Thoracic aorta (tissue), 2 donors: ENCODE measurements at places on chromosomes 4 and X.

DNA sequence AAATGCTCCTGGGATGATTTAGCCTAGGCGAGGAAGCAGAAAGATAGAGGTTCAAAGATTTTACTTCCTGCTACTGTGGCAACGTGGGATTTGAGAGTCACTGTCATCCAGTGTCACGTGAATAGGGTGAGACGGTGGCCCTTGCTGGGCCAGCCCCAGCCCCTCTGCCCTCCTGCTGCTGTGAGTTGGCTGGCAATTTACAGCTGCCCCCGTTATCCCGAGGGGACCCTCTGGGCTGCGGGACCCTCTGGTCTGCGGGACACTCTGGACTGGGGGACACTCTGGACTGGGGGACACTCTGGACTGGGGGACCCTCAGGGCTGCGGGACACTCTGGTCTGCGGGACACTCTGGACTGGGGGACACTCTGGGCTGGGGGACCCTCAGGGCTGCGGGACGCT, 765.4 kb downstream of the TRIML1 start:
- DNase-seq, result no peak

GRCh38 chr4:144495944-144496343, 150.0 kb upstream of the HHIP start:
- DNase-seq, result no peak

GRCh38 chr4:153773236-153773690, 13.4 kb upstream of the RNF175 start:
- DNase-seq, result no peak

GRCh38 chr4:38859501-38859900, 2.9 kb upstream of the TLR6 start:
- DNase-seq, result no peak

- no peak for DNase-seq
These were observed 76.3 kb downstream of the SOWAHB start for GRCh38 chr4:76821641-76822040.

GRCh38 chrX:40617566-40617965, 5.7 kb upstream of the MPC1L start:
- DNase-seq, result no peak

GRCh38 chrX:107742700-107743191, 32.8 kb downstream of the TSC22D3 start:
- no peak for DNase-seq

- DNase-seq, result no peak
These were observed 442.7 kb upstream of the FRG1 start for GRCh38 chr4:189497996-189498395.

DNA sequence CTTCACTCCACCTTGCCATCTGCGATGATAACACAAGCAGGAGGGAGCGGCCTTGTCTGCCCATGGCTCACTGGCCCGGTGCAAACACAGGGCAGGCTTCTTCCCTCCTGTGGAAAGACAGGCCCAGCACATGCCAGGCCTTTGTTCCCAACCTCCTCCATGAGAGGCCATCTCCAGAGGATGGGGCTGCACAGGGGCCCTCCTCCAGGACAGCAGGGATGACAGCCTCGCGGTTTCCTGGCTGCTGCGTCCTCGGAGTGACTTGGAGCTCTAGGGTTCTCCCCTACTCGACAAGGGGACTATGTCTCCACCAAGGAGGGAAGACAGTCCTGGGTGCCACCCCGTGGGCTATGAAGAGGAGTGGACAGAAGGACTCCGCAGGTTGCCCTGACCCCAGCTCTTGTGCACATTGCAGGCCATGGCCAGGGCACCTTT, 21.8 kb downstream of the RNF212 start:
- DNase-seq, result no peak

DNA sequence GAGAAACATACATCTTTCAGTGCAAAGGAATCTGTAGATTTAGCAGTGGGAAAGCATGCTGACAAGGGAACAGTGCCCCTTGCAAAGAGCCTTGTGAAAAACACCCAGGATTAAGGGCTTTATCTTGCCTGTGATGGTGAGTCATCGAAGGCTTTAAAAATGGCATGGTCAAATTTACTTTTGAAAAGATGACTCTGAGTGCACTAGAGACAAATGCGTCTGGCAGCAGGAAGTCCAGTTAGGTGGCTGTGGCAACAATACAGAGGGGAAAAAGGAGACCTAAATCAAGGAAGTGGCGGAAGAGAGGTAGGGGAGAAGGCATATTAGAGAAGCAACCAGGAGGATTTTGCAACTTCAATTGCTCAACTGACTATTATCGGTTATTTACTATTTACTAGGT, 472.6 kb upstream of the CPEB2 start:
- no peak for DNase-seq

DNA sequence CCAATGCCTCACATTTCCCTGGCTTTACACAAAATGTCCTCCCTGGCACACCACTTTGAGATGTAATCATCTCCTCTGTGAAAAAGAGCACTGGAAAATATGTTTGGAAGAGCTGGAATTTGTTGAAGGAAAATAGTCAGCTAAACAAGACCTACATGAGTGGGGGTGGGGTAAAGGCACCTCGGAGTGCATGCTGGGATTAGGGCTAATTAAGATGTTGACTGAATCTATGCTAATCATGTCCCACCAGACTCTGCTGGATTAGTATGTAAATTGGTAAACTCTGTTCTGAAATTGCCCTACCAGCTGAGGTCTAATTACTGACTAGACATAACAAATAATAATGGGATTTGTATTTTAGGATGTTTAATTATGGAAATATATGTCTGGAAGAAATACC, 46.8 kb upstream of the MID1 start:
- no peak for DNase-seq

- DNase-seq, result no peak
These were observed 152.7 kb downstream of the TEX11 start for GRCh38 chrX:70755850-70756249.

GRCh38 chr4:20017070-20017776, 234.5 kb upstream of the SLIT2 start:
- DNase-seq, result no peak

DNA sequence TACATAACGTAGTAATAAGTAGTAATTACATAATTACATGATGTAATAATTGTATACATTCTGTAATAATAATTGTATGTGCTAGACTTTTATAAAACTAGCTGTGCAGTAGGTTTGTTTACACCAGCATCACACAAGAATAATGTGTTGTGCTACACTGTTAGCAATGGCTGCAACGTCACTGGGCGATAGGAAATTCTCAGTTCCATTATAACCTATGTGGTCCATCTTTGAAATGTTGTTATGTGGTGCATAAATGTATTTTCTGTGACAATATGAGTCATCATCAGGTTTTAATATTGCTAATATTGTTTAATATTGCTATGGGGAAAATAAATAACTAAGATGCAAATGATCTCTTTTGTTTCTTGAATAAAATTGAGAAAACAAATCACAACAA, 46.0 kb upstream of the ATP8A1 start:
- no peak for DNase-seq

GRCh38 chr4:64613046-64613445, 203.8 kb upstream of the TECRL start:
- DNase-seq, result no peak

DNA sequence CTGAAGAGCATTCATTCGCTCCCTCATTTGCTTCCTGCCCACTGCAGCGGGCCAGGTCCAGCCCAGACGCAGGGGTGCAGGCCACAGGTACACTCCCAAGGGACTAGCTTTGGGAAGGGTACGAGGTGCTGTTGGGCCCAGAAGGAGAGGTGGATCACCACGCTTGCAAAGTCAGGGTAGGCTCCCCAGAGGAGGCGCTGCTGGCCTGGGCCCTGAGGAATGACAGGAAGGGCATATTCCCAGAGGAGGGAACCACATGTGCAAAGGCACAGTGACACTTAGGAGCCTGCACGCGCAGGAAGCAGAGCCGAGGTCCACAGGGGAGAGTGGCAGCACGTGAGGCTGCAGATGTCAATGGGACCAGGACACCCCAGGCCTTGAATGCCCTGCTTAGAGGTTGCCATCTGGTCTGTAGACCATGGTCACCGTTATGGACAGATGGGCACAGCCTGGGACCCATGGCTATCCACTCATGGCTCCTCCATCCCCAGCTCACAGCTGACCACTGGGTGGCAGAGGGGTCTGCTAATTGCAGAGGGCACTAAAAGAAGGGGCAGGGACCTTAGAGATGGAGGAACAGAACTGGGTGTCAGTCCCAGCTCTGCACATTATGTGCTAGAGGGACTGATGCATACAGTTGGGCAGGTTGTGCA, 7.9 kb downstream of the HTRA3 start:
- DNase-seq, result no peak

DNA sequence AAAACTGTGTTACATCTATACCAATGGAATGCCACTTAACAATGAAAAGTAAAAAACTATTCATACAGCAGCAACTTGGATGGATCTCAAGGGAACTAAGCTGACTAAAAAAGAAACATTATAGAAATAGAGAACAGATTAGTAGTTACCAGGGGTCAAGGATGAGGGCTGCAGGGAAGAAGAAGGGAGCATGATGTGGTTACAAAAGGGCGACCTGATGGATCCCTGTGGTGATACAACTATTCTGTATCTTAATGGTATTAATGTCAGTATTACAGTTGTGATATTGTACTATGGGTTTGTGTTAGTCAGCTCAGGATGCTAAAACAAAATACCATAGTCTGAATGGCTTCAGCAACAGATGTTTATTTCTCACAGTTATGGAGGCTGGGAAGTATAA, 190.7 kb downstream of the ZNF674 start:
- DNase-seq, result no peak

DNA sequence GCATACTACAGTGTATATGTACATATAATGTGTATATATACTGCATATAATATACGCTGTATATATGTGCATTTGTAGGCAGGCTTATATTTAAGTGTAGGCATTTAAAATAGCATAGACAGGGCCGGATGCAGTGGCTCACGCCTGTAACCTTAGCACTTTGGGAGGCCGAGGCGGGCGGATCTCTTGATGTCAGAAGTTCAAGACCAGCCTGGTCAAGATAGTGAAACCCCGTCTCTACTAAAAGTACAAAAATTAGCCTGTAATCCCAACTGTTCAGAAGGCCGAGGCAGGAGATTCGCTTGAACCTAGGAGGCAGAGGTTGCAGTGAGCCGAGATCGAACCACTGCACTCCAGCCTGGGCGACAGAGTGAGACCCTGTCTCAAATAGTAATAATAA, 78.4 kb downstream of the JAKMIP1 start:
- no peak for DNase-seq

DNA sequence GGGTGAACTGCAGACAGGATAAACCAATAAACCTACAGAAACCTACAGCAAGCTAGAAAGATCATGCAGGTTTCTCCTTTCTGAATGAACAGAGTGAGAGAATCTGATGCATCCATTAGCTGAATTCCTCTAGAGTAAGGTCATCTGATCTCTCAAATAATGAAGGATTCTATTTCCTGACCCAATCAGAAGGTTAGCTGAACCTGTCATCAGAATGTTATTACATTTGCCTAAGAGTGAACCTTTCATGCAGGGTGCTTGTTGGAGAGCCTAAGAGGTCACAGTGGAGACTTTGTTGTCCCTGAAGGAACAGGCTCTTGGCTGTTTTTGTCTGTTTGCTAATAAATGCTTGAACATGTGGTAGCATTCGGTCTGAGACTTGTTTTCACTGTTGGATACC, 24.0 kb downstream of the MEPE start:
- no peak for DNase-seq

DNA sequence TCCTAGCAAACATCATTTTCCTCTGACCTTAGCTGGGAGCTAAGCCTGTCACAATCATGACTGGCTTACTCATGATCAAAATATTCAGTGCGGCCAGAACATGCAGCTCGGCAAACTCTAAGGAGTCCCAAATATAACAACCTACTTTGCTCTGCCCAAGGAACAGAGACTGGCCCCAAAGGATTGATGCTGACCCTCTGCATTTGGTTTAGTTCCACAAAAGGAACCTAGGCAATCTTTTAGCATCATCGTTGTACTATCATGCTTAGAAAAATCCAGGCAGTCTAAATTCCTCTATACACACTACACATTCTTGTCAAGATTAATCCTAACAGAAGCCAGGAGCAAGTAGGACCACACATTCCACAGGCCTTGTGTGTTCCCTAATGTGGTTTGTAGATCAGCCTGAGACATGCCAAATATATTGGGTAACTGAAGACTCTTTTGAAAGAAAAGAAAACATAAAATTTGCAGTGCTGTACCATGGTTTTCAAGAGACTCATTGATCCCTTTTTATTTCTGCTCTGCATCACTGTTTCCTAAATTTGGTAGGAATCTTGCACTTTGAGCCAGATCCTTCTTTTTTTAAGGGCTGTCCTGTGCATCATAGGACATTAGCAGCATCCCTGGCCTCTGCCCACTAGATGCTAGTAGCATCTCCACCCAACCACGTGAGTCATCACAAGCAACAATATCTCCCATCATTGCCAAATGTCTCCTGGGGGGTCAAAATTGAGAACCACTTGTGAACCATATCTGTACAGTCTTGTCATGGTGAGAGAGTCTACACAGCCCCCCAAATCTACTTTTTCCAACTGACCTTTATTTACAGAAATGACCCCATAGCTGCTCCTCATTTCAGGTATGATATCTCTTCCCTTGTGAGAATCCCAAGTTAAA, 17.6 kb upstream of the CC2D2A start:
- no peak for DNase-seq

GRCh38 chr4:54719378-54719777, 61.6 kb downstream of the KIT start:
- DNase-seq, result no peak

DNA sequence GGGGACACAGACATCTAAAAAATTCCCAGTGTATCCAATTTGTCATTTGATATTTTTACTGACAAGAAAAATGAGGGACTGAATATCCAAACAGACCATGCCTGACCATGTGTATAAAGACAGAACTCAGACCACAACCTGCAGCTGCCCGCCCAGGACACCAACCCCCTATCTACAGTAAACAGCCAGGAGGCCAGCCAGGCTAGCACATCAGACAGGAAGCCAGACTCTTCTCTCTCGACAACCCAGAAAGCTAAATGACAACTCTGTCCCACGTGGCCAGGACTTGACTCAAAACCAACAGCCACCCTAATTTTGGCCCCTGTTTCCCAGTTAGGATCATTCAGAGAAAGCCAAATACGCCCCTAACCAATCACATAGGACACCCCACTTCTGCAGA, 15.1 kb downstream of the AFAP1 start:
- no peak for DNase-seq

GRCh38 chrX:64805683-64806082, 170.6 kb downstream of the ZC4H2 start:
- DNase-seq, result no peak

- no peak for DNase-seq
These were observed 3.3 kb upstream of the RELL1 start for GRCh38 chr4:37689353-37690095.

DNA sequence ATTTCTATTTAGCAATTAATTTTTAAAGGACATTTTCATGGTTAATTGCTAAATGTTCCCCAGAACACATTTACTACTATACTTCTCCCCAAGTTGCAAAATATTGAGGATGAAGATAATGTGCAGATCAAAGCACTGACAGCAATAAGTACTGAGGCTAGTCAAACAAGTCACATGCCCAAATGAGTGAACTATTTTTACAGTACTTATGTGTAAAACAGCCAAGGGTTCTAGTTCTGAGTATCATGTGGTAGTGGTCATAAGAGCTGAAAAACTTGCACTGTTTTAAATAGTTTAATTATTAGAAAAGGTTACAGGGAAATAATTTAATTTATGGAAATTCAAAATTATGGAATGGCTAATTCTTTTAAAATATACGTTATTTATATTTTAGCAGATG, 3.8 kb downstream of the GALNTL6 start:
- DNase-seq, result no peak

- DNase-seq, result no peak
These were observed 91.6 kb downstream of the NYX start for GRCh38 chrX:41538707-41539106.
